WTC11 (cell line): ENCODE measurements at places on chromosomes 16 and 17.

DNA sequence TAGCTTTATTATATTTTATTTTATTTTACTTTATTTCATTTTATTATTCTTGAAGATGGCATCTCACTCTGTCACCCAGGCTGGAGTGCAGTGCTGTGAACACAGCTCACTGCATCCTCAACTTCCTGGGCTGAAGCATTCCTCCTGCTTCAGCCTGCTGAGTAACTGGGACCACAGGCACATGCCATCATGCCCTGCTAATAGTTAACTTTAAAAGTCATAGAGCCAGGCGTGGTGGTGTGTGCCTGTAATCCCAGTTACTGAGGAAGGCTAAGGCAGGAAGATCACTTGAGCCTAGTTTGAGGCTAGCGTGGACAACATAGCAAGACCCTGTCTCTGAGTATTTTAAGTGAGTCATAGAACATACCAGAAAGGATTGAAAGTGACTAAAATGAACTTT, 38.7 kb downstream of the ESRP2 start:
- DNase-seq, result no peak

GRCh38 chr17:43907425-43907981, at the start of gene MPP2:
MPP2 (minus strand) TSS chr17:43907536; CDS start chr17:43904460, 3,076 bp downstream.
- peak; percentile 88 for DNase-seq

GRCh38 chr17:76354747-76355310, 1.1 kb upstream of the PRPSAP1 start:
- no peak for DNase-seq

GRCh38 chr17:34241062-34241461, 14.0 kb upstream of the CCL2 start:
- DNase-seq, result no peak

- DNase-seq, result no peak
These were observed 6.2 kb upstream of the CYLD start for GRCh38 chr16:50735629-50736122.

- DNase-seq, result no peak
These were observed 19.8 kb downstream of the B9D1 start for GRCh38 chr17:19342611-19343255.

GRCh38 chr17:82244413-82245133, 15.7 kb downstream of the SLC16A3 start:
- no peak for DNase-seq

DNA sequence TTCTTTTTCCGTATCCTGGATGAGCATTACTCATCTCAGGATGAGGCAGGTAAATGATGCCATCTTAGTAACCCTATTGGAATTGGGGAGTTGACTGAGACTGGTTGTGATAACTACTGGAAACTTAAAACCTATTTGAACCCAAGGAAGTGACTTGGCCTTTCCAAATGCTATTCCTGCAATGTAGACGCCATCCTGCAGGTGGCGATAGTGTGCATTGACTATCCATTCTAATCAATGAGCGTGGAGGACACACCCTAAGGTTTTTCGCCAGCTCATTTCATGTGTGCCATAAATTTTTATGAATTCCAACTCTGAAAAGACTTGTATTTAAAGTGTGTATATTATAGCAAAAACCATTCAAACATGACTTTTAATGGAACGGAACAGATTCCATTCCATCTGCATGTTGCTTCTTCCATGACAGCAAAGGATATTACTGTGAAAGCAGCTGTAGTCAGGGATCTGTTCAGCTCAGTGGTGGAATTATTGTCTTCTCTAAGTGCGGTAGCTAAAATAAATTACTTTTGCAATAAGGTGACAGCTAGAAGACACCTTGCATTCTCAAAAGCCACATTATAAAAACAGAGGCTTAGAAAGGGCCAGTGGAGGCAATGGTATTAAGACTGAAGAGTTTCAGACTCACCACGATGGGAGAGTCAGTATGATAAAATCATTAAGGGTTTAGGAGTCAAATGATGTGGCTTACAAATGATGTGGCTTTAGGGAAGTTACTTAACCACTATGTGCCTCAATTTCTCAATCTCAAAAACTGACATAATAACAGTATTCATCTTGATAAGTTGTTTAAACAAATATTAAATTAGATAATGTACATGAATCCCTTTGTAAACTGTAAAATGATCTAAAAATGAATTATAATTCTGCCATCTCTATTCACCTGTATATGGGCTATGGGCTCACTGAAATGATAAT, 55.5 kb downstream of the SYT17 start:
- peak; percentile 86 for DNase-seq
